ENCODE measurements at places on chromosomes 2 and 18. TPM values are rescaled to one million over a fixed set of nuclear protein-coding genes. Genes with fewer than 3 reads are reported as not detected.

- no peak for ATAC-seq
Observed at GRCh38 chr2:120868366-120868765, 132.7 kb downstream of the GLI2 start.

DNA sequence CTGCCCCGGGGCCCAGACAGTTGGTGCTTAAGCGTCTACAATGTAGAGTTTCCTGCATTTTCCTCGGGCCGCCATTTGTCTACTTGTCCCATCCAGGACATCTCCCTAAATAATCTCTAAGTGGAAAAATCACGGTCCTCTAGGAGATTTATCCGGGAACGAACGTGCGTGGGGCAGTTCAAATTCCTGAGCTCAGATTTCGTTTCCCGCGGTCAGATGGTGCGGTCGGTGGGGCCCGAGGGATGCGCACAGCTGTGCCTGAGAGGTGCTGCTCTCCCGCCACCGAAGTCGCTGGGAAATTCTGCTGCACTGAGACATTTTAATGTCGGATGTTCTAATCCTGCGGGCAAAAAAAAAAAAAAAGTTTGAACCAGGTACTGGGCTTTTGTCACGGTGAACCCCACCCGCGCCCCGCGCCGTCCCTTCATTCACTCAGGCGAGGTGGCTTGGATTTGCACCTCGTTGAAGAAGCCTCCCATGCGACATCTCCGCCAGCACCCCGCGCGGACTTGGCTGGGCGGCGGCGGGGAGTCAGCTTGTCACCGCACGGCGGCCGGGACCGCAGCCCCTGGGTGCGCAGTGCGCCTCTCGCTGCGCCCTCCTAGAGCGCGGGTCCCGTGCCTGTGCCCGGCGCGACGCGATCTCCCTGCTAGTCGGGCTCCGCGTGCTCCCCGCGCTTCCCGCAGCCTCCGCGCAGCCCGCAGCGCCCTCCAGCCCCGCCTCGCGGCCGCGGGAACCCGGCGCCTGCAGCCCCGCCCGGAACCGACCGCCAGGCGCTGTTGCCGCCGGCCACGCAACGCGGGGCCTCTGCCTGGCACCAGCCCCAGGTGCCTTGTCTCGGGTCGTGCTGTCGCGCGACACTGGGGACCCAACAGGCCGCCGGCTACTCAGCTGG is 191.9 kb upstream of the TCF4 start:
- ATAC-seq, result peak; percentile 59

- no peak for ATAC-seq
Observed at GRCh38 chr2:95031726-95032116, 6.2 kb downstream of the MAL start.

DNA sequence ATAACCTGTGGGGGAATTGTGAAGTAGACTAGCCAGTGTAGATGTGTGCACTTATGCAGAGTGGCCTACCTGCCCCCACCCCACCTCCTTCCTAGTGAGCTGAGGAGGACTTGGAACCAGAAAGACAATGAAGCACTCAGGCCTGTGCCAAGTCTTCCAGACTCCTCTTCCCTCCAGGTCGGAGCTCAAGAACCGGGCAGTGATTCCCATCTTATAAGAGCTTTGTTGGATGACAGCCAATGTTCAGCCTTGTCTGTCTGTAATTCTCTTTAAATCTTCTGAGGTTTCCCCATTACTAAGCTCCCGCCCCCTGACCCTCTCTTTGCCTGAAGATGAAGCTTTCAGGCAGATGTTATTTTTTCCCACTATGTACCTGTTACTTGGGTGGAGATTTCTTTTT is 121.0 kb downstream of the SMAD2 start:
- ATAC-seq, result no peak

GRCh38 chr2:239912938-239913635 is 112.1 kb downstream of the NDUFA10 start:
- no peak for ATAC-seq

- ATAC-seq, result no peak
Observed at GRCh38 chr2:168614172-168615018, 158.3 kb downstream of the CERS6 start.

DNA sequence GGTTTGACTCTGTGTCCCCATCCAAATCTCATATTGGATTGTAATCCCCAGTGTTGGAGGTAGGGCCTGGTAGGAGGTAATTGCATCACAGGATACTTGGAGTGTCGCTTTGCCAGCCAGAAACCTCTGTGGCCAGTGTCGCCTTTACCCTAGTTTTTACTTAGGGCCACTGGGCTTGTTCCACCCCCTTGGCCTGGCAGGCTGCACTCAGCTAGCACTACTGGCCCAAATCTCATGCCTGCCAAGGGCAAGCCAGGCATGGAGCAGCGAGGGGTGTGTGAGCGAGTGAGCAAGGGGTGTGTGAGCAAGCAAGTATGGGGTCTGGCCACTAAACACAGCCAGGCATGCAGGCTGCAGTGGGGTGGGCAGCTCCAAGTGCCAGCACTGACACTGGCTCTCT is 178.7 kb upstream of the MGAT5 start:
- ATAC-seq, result no peak

GRCh38 chr18:45329316-45329715 is 286.0 kb upstream of the SLC14A2 start:
- ATAC-seq, result no peak

DNA sequence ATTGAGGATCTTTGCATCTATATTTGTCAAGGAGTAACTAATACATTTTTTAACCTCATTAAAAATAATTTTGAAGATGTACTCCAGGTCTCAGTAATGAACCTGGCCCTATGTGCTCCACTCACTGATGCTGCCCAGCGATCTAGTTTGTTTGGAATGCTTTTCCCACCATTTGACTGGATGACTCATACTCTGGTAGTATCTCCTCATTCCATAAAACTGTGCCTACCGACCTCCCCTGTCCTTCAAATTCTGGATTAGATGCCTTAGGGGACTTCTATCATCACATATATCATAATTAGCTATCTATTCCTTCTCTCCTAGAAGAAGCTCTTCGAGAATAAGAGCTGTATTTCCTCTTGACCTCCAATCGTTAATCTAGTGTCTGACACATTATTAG is 83.8 kb downstream of the FAM117B start:
- no peak for ATAC-seq

DNA sequence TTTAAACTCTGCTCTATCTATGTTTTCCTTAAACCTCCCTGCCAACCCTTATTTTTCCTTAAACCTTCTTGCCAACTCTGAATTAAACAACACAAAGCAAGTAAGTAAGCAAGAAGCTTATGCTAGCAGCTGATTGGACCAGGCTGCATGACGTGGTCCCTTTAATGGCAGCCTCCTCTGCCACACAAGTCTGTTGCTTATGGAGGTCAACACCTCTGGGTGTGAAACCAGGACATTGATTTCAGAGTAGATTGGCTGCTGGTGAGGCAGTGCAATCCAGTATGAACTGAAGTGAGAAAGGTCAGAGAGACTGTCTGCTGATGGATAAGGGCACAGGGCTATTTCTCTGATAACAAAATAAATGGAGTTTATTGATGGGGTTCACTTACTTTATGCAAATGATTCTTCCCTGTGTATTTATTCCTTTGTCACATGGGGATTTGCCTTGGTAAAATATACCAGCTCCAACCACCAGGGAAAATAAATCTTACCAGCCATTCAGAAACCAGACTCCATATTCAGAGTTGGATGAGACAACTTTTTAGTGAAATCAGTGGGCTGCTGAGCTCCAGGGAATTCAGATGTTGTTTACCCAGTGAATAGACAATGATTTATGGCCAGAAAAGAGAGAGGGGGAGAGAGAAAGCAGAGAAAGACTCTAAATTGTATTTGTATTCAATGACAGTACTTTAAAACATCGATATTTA is 112.2 kb upstream of the NCKAP5 start:
- no peak for ATAC-seq

DNA sequence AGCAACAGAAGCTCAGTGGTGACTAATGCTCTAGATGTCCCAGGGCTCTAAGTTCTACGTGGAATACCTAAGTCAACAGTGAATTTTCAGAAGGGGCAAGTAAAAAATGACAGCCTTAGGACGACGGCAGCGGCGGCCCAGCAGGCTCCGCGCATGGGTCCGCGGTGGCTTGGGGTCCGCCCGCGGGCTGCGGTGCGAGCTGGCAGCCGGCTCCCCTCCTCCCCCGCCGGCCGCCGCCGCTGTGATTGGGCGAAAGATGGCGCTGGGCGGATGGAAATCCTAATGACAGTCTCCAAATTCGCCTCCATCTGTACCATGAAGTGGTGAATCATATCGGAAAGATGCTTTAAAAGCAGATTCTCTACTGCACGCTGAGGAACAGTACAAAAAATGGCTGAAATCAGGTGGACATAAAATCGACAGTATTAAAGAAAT is 74.7 kb downstream of the HNRNPLL start:
- peak; percentile 63 for ATAC-seq

DNA sequence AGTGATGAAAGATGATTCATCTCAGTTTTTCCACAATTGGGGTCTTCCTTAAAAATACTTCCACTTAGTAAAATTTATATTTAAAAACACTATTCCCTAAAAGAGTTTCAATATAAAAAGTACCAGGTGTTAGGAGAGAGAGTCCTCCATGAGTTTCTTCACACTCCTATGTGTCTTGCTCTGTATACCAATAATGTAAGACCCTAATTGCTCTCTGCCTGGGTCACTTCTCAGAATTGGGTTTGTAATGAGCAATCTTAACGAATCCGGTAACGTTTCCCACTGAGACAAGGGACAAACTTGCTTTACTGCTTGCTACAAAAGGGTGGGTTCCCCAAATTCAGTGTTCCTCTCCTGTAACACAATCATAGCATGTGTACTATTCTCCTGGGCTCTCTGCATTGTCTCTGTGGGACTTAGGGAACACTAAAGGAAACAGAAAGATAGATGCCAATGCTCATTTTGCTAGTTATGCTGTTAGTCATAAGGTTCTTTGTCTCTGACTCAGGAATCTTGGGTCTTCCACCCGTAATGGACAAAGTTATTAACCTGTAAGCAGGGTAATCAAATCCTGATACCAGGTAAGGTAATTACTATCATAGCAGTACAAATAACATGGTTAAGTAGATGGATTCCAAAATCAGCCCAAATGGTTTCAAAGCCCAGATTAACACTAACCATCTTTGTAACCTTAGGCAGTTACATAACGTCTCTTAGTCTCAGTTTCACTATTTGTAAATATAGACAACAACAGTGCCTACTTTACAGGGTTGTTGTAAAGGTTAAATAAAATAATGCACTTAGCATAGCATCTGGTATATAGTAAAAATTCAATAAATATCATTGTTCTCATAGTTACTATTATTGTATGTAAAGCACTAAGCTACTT is 46.3 kb downstream of the ITSN2 start:
- no peak for ATAC-seq

DNA sequence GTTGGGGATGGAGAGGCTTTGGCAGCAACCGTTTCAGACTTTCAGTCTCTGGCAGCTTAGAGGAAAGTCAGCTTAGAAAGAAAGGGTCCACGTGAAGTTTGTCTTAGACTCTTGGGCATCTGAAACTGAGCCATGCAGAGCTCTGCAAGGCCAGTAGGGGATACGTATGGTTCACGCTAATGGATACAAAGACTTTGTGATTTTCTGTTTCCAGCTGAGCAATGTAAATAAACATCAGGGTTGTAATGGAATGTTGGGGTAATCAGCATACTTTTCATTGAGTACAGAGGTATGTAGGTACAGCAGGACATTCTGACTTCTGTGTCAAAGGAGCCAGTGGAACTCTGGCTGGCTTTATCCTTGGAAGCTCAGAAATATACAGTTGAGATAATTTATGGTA is 31.0 kb downstream of the RALB start:
- ATAC-seq, result no peak

- ATAC-seq, result no peak
Observed at GRCh38 chr18:79517341-79517740, 121.6 kb downstream of the NFATC1 start.

DNA sequence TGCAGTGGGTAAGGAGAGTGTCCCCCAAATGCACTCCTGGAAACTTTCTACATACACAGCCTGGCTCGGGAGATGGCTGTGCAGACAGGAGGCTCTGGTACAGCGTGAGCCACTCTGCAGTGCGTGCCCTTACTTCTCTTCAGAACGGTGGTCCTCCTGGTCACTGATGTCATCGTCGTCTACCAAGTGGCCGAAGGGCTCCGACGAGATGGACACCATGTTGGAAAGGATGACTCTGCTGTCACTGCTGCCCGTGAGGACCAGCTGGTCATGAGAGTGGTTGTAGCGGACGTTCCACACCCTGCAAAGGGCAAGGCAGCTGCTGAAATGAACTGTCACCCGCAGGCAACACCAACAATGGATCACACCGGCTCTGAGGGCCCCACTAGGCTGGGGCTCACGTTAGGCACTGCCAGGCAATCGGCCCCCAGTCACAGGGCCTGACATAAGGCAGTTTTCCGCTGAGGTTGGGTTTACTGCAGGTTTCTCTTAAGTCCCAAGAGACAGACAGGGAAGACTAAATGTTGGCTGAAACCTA is 185.3 kb downstream of the EIPR1 start:
- no peak for ATAC-seq

DNA sequence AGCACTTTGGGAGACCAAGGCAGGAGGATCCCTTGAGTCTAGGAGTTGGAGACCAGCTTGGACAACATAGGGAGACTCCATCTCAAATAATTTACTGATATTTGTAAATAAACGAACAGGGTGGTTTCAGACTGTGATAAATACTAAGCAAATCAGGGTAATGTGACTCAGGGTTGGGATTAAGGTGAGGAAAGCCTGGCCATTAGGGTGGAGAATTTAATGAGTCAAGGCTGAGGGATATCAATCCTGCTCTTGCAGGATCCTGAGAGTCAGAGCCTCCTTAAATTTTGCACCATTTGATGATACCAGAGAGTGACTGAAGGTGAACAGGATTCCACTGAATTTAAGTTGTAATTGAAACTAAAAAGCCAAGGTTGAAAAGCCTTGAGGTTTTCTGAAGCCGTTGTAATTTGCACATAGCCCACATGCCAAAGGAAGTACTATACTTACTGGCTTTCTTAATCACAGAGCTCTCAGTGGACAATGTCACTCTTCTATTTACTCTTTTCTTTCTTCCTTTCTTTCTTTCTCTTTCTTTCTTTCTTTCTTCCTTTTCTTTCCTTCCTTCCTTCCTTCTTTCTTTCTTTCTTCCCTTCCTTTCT is 28.6 kb upstream of the AP1S3 start:
- no peak for ATAC-seq

DNA sequence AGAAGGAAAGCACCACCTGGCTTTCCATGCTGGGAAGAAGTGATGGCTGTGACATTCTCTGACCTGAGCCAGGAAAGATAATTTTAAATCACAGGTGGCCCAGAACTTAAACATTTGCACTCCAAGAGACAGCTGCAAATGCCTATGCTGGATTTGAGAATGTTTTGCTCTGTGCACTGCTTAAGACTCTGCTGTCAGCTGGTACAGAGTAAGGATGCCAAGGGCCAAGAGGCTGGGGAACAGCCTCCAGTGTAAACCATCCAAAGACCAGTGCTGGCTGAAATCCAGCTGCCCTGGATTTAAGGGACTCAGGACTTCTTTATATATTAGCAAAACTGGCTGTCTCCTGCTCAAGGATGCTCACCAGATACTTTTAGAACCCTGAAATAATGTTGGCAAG is 3.9 kb downstream of the HOXD8 start:
- ATAC-seq, result no peak

Gene ARMC9
- 102 TPM for total RNA-seq

Gene COPS8
- total RNA-seq, result 108 TPM

Gene NEB
- total RNA-seq, result 0.27 TPM

Gene SP140
- total RNA-seq, result 2.3 TPM

Gene GRP
- total RNA-seq, result not detected

Gene CPS1
- 1.9 TPM for total RNA-seq

Gene RFX8
- not detected for total RNA-seq

Gene CNGA3
- total RNA-seq, result 10.6 TPM

Gene LRRTM1
- 2.7 TPM for total RNA-seq

Gene GLI2
- 22.3 TPM for total RNA-seq
